ENCODE measurements at places on chromosomes 13 and 19.

GRCh38 chr13:104693126-104693525 is 1626.9 kb upstream of the SLC10A2 start:
- no peak for DNase-seq

- no peak for DNase-seq
Measured at GRCh38 chr13:32978278-32978677, 37.9 kb upstream of the KL start.

DNA sequence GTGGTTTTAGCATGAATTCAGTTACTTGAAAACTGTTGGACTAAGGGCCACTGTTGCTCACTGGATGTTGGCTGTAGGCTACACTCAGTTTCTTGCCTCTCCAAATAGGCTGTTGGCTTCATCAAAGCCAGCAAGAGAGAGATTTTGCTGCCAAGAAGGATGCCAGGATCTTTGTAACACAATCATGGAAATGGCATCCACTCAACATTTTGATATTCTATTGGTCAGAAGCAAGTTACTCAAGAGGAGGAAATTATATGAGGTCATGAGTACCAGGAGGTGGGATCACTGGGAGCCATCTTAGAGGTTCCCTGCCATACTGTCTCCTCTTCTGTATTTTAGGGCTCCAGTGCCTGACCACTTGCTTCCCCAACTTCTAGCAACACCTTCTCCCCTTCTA is 30.6 kb downstream of the SYDE1 start:
- DNase-seq, result no peak

DNA sequence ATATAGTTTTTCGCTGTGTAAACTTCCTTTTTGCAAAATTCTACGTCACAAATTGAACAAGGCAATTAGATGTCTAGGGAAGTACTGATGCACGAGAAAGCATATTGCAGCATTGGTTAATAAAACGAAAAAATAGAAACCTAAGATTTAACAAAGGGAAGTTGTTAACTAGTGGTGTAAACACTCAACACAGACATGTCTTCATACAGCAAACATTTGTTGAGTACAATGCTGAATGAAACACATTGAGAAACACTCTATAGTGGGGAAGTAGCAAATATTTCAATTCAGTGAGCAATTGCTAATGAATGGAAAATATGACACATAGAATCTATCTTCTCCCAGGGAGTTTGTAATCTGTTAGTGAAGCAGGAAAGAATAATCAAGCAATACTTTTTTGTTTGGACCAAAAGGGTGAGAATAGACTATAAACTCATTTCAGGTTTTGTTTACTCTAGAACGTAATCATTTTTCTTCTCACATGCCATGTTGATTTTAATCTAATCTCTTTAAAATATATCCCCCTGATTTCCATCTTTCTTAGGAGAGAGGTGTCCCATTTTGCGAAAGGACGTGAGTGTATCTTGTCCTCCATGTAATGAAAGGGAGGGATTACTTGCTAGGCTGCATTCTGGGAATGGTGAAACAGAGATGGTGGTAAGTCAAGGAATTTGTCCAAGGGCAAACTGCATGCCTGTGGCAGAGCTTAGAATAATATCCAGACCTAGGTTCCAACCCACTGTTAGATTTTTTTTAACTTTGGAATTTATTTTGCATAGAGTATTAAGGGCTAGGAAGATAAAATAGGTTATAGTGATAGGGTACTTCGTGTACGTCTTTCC is 1.7 kb upstream of the ANKRD10 start:
- no peak for DNase-seq

DNA sequence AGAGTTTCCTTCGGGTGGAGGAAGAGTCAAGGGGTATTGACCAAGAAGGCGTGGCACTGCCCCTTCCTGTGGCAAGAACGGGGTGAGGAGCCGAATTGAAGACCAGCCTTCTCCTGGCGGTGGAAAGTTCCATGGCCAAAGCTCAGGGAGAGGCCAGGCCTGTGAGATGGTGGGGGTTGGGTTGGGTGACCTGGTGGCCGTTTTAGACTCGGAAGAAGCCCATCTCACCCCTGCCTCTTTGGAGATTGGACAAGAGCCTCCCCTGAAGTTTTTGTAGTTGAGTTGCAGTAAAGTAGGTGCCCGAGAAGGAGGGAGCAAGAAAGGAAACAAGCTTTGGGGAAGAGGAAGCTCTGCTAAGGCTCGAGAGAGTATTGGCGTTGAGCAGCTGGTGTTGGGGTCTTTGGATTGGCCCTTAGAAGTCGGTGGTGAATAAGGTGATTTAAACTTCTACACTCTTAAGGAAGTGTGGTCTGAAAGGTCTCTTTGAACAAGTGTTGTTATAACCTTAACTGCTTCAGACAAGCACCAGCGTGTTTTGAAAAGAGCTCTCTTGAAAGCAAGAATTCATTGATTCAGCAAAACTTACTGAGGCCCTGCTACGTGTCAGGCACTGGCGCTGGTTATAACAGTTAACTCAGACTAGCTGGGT is 964 bp downstream of the SPINT2 start:
- DNase-seq, result no peak

- no peak for DNase-seq
Measured at GRCh38 chr19:39047073-39047472, 14.7 kb upstream of the FBXO27 start.

- DNase-seq, result no peak
Measured at GRCh38 chr19:34319230-34319585, 45.8 kb upstream of the GPI start.

DNA sequence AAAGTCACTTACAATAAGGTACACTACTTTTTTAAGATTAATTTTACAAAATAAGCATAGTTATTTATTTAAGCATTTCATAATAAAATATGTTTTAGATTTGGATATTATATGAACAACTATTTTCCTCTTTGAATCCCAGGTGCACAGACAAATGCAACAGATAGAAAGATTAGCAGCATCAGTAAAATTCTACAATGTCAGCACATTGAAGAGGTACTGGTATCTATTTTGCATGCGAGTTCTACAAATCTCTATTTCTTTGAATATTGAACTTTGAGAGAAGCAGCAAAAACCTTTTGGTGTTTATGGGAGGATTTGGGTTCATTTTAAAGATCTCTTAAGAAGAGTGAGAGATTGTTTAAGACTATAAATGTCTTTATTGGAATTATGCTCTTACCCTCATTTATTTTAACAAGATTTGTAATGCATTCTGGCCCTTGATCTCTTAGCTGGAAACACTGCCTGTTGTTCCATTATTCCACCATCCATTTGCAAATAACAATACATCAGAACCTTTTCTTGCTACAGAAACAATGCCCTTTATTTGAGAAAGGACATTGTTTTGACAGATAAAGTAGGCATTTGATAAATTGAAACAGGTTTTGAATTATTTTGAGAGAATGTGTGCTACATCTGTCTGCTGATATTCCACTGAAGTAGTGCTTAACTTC is 558.8 kb upstream of the KLHL1 start:
- no peak for DNase-seq

- DNase-seq, result no peak
Measured at GRCh38 chr19:6238256-6238642, 41.5 kb downstream of the MLLT1 start.

- no peak for DNase-seq
Measured at GRCh38 chr13:75931116-75931515, 295.0 kb downstream of the LMO7 start.

- no peak for DNase-seq
Measured at GRCh38 chr13:113052206-113052605, 53.4 kb upstream of the F7 start.

- peak; percentile 42 for DNase-seq
Measured at GRCh38 chr19:24033963-24034342, 53.0 kb upstream of the ZNF254 start.

DNA sequence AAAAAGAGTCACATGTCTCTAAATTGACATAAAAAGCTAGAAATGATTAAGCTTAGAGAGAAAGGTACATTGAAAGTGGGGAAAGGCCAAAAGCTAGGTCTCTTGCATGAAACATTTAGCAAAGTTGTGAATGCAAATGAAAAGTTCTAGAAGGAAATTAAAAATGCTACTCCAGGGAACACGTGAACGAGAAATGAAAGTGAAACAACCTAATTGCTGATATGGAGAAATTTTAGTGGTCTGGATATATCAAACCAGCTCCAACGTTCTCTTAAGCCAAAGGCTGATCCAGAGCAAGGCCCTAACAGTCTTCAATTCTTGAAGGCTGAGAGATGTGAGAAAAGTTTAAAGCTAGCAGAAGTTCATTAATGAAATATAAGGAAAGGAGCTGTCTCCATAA is 419.8 kb downstream of the SLITRK6 start:
- no peak for DNase-seq

DNA sequence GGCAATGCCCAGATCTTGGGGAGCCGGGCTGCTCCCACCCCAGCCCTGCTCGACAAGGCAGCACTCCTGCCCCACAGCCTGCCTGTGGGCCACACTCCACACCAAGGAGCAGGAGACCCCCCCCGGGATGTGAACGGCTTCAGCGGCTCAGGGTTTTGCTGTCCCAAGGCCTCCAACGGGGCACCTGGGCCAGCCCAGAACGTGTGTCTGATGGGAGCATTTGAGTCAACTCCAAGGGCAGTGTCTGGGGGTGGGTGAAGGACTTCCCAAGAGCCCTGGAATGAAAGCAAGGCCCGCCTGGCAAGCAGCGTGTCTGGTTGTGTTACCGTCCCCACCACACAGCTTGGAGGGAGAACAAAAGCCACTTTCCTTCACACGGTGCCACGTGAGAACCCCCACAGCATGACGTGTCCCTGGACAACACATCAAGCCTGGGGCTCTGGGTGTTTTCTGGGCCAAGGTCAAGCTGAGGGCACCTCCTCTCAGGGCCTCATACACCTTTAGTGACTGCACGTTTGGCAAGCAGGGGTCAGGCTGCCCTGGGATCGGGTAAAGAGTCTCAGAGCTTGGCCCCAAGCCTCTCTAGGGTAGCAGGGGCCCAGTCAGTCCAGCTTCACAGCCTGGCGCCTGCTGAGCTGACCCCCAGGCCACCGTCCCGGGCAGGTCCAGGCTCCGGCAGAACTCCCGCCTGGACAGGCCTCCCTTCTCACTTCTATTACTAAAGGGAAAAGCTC is 6.0 kb downstream of the C13orf46 start:
- no peak for DNase-seq

- no peak for DNase-seq
Measured at GRCh38 chr19:17942582-17943273, 9.9 kb downstream of the CCDC124 start.

DNA sequence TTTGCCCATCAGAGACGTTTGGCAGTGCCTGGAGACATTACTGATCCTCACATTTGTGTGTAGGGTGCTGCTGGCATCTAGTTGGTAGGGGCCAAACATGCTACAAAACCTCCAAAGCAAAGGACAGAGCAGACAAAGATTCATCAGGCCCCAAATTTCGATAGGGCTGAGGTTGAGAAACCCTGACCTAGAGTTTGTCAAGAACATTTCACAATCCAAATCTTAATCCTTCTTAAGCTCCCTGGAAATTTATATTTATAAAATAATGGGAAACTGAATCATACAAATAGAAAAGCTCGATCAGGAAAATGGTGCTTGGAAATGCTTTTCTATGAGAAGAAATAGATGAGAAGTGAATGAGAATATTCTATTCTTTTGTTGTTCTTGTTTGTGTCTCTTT is 273.6 kb downstream of the DCT start:
- no peak for DNase-seq

GRCh38 chr13:75417012-75417384 is 65.0 kb downstream of the TBC1D4 start:
- no peak for DNase-seq

DNA sequence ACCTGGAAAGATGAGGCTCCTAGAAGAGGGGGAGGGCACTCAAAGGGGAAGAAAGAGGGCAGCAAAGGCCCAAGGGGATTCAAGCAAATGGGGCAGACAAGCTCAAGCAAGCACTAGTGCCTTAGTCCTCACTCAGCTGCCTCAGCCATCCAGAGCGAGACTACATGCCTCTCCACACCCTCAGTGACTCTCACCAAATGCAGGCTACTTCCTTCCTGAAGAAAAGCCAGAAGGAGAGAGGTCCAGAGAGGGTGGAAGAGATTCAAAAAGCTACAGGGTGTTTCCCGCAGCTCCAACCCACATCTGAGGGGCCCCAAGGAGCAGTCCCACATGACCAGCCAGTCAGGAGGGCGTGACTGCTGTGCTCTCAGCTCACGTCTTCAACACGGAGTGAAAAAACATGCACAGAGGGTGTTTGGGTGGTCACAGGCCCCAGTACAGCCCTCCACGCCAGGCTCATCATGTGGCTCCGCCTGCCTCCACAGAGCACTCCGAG is 40.5 kb downstream of the MIPEP start:
- no peak for DNase-seq

DNA sequence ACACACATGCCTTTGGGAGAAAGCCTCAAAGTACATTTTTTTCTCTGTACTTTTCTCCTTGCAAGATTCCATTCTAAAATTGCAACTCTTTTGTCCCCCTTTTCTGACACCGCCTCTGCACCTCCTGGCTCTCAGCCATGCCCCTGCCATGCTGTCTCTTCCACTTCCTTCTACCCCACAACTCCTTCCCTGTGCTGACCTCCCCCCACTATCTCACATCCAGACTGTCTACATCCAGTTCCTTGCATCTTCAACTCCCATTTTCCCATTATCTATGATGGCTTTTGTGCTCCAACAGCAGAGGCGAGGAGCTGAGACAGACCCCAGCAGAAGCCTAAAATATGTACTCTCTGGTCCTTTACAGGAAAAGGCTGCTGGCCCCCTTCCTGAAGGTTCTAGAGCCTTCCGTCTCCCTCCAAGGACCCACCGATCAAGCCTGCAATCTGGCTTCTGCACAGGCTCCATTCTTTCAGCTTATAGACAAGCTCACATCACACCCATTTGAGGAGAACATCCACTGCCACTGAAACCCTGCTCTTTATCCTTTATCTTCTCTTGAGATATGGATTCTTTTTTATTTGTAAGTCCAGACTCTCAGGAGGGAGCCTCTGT is 50.2 kb downstream of the RFX2 start:
- DNase-seq, result no peak

- no peak for DNase-seq
Measured at GRCh38 chr13:45109102-45109720, 11.1 kb upstream of the GTF2F2 start.

- no peak for DNase-seq
Measured at GRCh38 chr13:30863231-30863630, 42.8 kb upstream of the MEDAG start.

GRCh38 chr19:39399668-39400050 is 7.0 kb upstream of the ZFP36 start:
- no peak for DNase-seq

- no peak for DNase-seq
Measured at GRCh38 chr13:91326146-91326545, 21.3 kb upstream of the MIR17HG start.

DNA sequence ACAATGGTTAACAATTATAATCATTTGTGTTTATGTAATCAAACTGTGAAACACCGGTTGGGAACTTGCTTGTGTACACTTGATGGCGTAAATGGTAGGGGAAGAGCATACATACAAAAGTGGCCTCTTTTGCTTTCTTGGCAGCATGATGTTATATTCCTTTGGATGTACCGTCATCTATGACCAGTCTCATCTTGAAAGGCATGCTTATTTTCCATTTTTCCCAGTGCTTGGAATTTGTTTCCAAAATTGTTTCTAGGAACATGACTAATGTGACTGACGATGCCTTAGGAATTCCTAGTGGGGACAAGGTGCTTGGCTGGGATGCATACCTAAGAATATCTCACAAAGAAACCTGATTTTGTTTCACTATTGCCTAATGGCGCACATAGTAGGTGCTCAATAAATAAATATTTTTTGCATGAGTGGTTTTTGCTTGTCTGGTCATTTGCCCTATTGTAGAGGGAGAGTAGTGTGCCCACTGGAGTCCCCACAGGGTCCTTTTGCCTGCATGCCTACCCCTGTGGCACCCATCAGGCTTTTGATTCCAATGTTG is 45.5 kb downstream of the SAE1 start:
- no peak for DNase-seq

Measured in KG1 (cell line).